Naive B cell (primary cell): ENCODE measurements at places on chromosomes 5 and 9. TPM values are rescaled to one million over a fixed set of nuclear protein-coding genes. Genes with fewer than 3 reads are reported as not detected.

The GFI1B gene
- 0.89 TPM for polyA plus RNA-seq

The SLC6A3 gene
- polyA plus RNA-seq, result not detected

DNA sequence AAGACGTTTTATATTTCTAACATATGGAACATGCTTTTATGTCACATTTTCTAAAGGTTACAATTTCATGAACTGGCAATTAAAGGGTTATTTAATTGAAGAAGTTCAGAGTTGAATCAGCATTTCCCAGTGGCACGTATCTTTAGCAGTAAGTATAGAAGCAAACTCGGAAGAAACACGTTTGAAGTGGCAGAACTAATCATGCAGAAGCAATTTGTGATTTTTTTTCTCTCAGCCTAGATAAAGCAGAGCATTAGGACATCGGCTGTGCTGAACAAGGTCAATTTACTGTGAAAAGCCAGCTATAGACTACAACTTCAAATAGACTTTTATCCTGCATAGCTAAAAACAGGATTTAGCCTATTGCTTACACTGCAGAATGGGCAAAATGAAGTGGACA is 104.7 kb downstream of the ISL1 start:
- no peak overlapping the region for H3K4me3 ChIP-seq
- H3K27me3 ChIP-seq, result no peaks in the 10 kb centered on the region
- H3K4me1 ChIP-seq, result no peaks in the 10 kb centered on the region
- no peak overlapping the region for H3K27ac ChIP-seq
- DNase-seq, result no peak

DNA sequence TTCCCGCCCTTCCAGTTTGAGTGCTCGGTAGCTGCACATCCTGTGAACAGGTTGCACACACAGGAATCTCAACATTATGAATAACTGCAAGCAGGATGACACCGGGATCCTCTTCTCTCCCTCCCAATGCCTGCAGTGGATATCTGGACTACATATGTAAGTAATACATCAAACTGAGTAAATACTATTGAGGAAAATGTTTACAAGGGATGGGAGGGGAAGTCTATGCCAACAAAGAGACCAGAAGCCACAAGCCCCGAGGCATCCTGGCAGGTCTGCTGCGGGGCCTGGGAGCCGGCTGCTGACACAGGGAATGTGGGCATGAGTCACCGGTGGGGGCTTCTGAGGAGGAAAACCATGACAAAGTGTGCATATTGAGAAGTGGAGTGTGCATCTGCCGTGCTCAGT is 8.6 kb upstream of the ANKRD33B start:
- H3K36me3 ChIP-seq, result no peaks in the 10 kb centered on the region
- no peaks in the 10 kb centered on the region for H3K27me3 ChIP-seq
- no peak overlapping the region for H3K4me3 ChIP-seq
- peaks cover 53% of the 10 kb centered on the region for H3K4me1 ChIP-seq
- H3K27ac ChIP-seq, result no peak overlapping the region
- DNase-seq, result no peak

DNA sequence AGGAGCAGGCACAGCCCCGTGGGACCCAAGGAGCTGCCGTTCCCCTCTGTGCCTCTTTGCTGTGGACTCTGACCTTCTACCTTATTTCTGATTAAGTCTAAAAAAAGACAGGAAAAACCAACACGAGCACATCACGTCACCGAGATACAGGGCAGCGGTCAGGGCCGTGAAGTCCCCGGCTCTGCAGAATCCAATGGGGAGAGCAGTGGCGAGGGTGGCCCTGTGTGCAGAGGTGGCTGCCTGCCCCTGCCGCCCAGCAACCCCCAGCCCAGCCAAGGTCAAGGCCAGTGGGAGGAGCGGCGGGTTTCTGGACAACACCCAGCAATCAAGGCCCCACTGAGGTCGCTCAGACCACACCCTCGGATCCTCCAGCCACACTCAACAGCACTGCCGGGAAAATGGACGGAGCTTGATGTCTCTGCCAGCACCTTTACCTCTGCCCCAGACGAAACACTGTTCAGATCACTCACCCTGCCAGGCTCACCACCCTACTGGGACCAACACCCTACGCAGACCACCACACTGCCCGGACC is 32.7 kb upstream of the SLC9A3 start:
- H3K4me3 ChIP-seq, result no peak overlapping the region
- H3K27me3 ChIP-seq, result peaks cover 25% of the 10 kb centered on the region
- H3K27ac ChIP-seq, result no peak overlapping the region
- H3K36me3 ChIP-seq, result no peaks in the 10 kb centered on the region

DNA sequence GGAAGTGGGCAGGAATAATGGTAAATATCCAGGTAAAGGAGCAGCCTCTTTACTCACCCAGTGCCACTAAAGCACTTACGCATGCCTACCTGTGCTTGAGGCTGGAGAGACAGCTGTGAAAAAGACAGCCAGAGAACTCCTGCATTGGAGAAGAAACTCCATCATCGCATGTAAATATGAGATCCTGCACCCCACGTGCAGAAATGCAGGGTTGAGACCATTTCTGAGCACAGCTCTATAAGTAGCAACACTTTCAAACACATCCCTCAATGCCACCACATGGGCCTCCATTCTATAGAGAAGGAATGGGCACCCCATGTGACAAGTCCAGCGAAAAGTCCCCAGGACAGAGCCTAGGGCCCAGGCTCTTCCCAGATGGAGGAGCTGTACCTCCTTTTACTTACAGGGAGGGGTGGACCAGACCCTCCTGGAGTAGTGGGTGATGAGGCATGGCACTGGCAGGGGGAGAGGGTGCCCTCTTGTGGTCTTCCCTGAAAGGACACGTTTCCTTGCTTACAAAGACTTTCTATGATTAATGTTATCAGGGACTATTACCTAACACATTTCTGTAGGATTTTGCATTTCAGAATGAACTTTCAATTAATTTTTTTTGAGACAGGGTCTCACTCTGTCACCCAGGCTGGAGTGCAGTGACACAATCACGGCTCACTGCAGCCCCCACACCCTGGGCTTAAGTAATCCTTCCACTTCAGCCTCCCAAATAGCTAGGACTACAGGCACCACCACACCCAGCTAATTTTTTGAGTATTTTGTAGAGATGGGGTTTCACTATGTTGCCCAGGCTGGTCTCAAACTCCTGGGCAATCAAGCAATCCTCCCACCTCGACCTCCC is 55.3 kb upstream of the IL17B start:
- DNase-seq, result no peak
- no peaks in the 10 kb centered on the region for H3K4me1 ChIP-seq
- H3K36me3 ChIP-seq, result no peaks in the 10 kb centered on the region

GRCh38 chr9:35537913-35538312 is 48.0 kb downstream of the RUSC2 start:
- no peaks in the 10 kb centered on the region for H3K36me3 ChIP-seq
- H3K4me1 ChIP-seq, result no peaks in the 10 kb centered on the region
- H3K27me3 ChIP-seq, result no peaks in the 10 kb centered on the region

The CHSY3 gene
- not detected for polyA plus RNA-seq

DNA sequence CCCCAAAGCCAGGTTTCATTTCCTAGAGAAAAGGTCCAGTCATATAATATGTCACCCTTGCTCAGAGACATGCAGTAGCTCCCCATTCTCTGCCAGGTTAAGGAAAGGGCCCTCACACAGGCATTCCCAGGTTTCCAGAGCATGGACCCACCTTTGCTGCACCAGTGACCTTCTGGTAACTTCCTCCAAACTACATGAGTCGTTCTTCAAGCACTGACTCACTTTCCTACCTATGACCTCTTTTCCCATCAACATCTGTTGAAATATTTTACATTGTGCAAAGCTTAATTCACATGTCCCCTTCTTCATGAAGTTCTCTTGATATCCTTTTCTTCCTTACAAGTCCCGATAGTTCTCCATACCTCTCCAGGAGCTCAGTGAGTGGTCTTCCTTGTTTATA is 25.9 kb downstream of the SH3TC2 start:
- H3K27ac ChIP-seq, result no peak overlapping the region
- H3K4me1 ChIP-seq, result no peaks in the 10 kb centered on the region
- no peak for DNase-seq
- no peak overlapping the region for H3K4me3 ChIP-seq
- H3K27me3 ChIP-seq, result peaks cover 10% of the 10 kb centered on the region

- H3K4me3 ChIP-seq, result no peak overlapping the region
- no peak for DNase-seq
- no peak overlapping the region for H3K27ac ChIP-seq
Measured at GRCh38 chr5:121366515-121366914, 485.2 kb upstream of the FTMT start.

DNA sequence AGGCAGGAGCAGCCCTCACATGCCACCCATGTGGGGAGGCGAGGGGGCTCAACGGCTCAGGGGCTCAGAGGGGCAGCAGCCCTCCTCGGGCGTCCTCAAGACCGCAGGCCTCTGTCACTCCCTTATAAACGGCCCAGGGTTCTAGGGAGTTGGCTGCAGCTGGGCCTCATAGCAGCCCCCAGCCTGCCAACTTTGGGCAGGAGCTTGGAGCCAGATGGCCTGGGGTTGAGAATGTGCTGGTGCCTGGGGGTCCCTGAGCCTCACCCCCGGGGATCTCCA is 51.0 kb upstream of the RNU6ATAC start:
- no peak overlapping the region for H3K4me3 ChIP-seq
- H3K27me3 ChIP-seq, result peaks cover 7% of the 10 kb centered on the region
- H3K36me3 ChIP-seq, result no peaks in the 10 kb centered on the region
- no peak for DNase-seq

DNA sequence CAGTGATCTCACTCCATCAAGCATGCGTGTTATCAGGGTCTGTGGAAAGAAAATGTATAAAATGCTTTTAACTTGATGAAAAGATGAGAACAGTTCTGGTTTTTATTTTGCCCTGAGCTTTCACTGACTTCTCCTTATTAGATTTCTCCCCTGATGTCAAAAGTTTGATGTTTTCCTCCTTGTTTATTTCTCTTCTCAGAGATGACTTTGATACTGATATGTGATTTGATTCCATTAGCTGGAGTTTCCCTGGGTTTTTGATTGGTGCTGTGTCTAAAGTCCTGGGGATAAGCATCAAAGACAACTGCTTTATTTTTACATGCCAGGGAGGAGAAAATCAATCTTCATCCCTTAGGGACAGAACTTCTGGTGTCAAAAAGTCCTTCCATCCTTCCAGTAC is 510.0 kb downstream of the KCTD16 start:
- no peaks in the 10 kb centered on the region for H3K36me3 ChIP-seq
- no peak overlapping the region for H3K27ac ChIP-seq
- no peak overlapping the region for H3K4me3 ChIP-seq
- no peaks in the 10 kb centered on the region for H3K27me3 ChIP-seq
- DNase-seq, result no peak
- H3K4me1 ChIP-seq, result no peaks in the 10 kb centered on the region

GRCh38 chr5:35920890-35921289 is 17.5 kb downstream of the CAPSL start:
- peaks cover 8% of the 10 kb centered on the region for H3K4me1 ChIP-seq
- peaks cover 23% of the 10 kb centered on the region for H3K27me3 ChIP-seq
- no peak overlapping the region for H3K4me3 ChIP-seq
- H3K36me3 ChIP-seq, result no peaks in the 10 kb centered on the region
- no peak for DNase-seq

The KIAA0825 gene
- 3.0 TPM for polyA plus RNA-seq

GRCh38 chr5:165328846-165329245 is 1823.4 kb downstream of the MAT2B start:
- H3K27ac ChIP-seq, result no peak overlapping the region
- H3K4me3 ChIP-seq, result no peak overlapping the region
- H3K36me3 ChIP-seq, result no peaks in the 10 kb centered on the region
- no peaks in the 10 kb centered on the region for H3K4me1 ChIP-seq
- no peaks in the 10 kb centered on the region for H3K27me3 ChIP-seq
- DNase-seq, result no peak

DNA sequence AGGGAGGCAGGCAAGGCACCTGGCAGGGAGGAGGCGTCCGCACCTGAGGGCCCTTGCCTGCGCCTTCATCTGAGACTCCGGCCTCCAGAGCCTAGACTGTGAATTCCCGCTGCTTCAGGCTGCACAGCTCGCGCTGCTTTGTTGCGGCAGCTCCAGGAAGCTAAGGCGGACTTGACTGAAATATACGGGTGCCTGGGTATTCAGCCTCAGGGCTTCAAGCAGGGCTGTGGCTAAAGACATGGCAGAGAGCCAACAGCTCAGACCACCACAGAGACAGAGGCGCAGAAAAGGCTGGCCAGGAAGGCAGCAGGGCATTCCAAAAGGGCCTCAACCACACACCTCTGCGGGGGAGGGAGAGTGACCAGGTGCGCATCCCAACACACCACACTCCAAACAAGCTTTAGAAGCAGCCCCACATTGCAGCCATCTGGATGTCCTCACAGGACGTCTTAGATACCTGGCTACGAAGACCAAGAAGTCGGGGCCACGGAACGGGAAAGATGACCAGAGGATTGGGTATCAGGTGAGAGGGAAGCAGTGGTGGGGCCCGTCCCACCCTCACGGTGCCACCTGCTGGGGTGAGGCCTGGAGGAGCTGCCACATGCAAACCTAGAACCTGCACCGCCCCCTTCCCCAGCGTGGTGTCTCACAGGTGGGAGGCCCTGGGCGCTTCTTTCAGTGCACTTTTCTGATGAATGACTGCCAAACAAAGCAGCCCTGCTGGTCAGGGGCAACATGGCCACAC is 1.7 kb upstream of the DPH7 start:
- DNase-seq, result no peak
- H3K36me3 ChIP-seq, result peaks cover 7% of the 10 kb centered on the region
- H3K27me3 ChIP-seq, result no peaks in the 10 kb centered on the region
- no peak overlapping the region for H3K27ac ChIP-seq
- no peak overlapping the region for H3K4me3 ChIP-seq

- H3K36me3 ChIP-seq, result no peaks in the 10 kb centered on the region
- H3K4me3 ChIP-seq, result no peak overlapping the region
- no peak overlapping the region for H3K27ac ChIP-seq
- no peak for DNase-seq
- H3K4me1 ChIP-seq, result no peaks in the 10 kb centered on the region
Measured at GRCh38 chr9:99451112-99451606, 229.1 kb downstream of the SEC61B start.

- H3K4me1 ChIP-seq, result peaks cover 12% of the 10 kb centered on the region
- H3K27ac ChIP-seq, result no peak overlapping the region
- peak overlapping the region; percentile 98 for H3K4me3 ChIP-seq
Measured at GRCh38 chr9:35731415-35732184, 395 bp downstream of the TLN1 start.

GRCh38 chr5:1151316-1151715 is 39.5 kb upstream of the SLC12A7 start:
- H3K4me1 ChIP-seq, result peaks cover 34% of the 10 kb centered on the region
- H3K27ac ChIP-seq, result no peak overlapping the region
- peaks cover 9% of the 10 kb centered on the region for H3K27me3 ChIP-seq
- DNase-seq, result no peak
- no peaks in the 10 kb centered on the region for H3K36me3 ChIP-seq

The SPINK9 gene
- not detected for polyA plus RNA-seq
